ENCODE measurements at places on chromosomes 2 and 18.
A peak's percentile ranks its signal among the peaks of the same experiment; 100 is the strongest.

DNA sequence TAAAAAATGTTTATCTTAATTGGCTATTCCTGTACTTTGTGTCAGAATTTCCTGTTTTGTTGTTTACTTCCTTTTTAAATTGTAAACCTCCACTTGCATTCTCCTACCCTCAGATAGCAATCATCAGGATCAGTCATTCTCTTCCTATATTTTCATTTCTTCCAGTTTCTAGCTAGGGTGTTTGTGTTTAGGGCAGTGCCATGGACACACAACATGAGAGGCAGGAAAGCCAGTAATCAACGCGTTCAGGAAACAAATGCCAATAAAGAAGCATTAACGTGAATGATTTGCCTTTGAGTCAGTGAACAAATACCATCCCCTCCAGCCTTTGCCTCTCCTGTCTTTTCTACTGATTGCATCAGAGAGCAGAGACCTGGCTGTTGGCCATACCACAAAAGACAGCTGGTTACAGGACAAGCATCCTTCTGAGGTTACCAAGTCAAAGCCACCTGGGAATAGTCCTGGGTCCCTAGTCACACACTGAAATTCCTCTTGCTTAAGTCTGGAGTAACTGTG lies 56.7 kb upstream of the FHL2 start:
- no peak for DNase-seq

DNA sequence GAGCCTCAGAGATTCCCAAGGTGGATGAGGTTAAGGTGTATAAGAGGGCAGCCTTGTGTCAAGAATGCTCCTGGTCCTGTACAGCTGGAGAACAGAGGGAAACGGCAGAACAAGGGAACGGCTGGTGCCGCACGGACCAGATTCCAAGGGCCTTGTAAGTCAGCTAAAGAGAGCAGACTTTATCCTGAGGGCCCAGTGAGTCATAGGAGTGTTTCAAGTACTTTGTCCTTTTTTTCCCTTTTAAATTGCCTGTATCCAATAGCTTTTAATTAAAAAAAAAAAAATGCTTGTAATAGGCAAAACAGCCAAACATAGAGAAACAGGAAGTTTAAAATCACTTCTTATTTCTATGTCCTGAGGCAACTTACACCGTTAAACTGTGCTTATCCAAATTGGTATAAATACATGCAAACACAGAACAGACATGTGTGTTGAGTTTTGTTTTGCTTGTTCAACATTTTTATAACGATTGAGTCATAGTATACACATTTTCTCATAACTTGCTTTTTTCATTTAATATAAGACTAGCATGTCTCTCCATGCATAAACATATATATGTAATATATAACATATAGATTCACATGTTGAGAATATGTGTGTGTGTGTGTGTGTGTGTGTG lies 42.1 kb upstream of the EVA1A start:
- DNase-seq: no peak

DNA sequence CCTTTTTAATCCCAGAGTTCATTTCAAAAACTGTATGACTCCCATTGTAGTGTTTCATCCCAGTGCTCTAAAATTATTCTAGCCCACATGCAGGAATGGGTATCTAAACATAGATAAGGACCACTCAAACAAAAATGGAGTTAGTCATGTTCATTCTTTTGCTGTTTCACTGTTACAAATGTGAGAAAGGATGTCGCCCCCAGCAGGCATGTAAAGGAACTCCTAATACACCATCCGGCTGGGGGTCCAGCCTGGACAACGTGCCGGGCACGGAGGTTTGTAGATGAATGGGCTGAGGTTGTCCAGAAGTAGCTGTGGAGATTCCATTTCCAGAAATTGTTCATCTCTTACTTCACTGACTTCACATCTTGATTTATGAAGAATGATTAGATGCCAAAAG lies 101.9 kb upstream of the RAB12 start:
- DNase-seq: no peak

DNA sequence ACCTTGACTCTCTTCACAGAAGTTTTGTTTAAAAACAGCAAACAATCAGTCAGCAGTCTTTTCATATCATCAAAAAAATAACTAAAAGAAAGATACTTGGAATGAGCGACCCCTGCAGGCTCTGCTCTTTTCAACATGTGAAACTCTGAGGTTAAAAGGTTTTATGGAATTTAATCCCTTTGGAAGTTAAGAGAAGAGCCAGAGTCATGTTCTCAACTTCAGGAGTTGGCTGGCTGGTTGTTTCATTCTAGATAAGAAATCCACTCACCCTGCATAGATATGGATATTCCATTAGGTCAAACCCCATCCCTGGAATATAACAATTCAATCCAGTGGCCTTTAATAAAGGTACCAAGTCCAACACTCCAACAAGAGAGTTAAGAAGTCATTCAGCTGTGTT lies 115.6 kb upstream of the RMDN2 start:
- DNase-seq: peak; percentile 34

GRCh38 chr18:39523281-39523680 lies 1957.7 kb upstream of the CELF4 start:
- no peak for DNase-seq

- no peak for DNase-seq
Measured at GRCh38 chr18:48320639-48320945, 88.6 kb downstream of the ZBTB7C start.

DNA sequence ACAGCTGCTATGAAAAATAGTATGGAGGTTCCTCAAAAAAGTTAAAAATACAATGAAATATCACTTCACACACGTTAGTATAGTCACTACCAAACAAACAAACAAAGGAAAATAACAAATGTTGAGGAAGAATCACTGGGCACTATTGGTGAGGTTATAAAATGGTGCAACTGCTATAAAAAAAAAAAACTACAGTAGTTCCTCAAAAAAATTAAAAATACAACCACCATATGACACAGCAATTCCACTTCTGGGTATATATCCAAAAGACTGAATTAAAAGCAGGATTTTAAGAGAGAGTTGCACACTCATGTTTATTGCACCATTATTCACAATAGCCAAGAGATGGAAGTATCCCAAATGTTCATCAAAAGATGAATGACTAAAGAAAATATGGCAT lies 80.9 kb upstream of the POU3F3 start:
- no peak for DNase-seq

GRCh38 chr2:65366595-65367125 lies 65.7 kb downstream of the SPRED2 start:
- DNase-seq: peak; percentile 26

GRCh38 chr2:88071365-88071764 lies 3.7 kb downstream of the SMYD1 start:
- DNase-seq: no peak

- DNase-seq: no peak
Measured at GRCh38 chr2:64354857-64355680, 98.9 kb upstream of the LGALSL start.

DNA sequence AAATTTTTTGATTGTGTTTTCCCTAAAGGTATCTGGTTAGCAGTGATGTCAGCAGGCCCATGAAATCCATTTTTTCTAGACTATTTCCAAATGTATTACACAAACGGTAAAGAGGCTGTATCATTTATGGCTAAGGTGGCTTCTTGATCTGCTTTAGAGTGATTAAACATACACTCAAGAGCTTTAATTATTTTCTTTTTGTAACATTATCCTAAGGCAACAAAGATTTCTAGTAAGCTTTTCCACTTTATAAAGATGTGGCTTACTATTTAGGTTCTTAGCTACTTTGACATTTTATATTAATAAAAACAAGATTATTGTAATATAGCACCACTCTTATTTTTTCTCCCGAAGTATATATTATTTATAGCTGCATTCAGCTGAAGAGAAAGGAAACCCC lies 16.5 kb downstream of the MFF start:
- no peak for DNase-seq

- peak; percentile 9 for DNase-seq
Measured at GRCh38 chr2:127857265-127857808, 618 bp downstream of the POLR2D start.

GRCh38 chr18:48547531-48547981 lies 8.7 kb downstream of the CTIF start:
- no peak for DNase-seq

GRCh38 chr2:121034551-121034950 lies 250.5 kb downstream of the TFCP2L1 start:
- no peak for DNase-seq

- DNase-seq: no peak
Measured at GRCh38 chr18:54357082-54357659, 487 bp downstream of the STARD6 start.

DNA sequence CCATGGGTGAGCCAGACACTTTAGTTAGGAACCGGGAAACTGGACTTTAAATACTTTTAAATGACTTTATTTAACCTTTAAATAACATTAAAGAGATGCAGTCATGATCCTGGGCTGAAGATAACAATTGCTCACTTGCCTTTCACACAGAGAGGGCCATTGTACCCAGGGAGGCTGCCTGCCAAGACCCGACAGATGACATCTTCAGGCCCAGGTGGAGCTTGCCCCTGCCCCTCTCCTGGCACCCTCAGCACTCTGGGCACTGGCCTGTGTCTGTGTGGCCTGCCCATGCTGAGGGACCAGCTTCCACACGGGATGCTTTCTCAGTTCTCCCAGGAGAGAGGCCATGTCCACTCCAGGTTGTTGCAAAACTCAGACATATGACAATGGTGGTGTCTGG lies 216.4 kb upstream of the MYT1L start:
- no peak for DNase-seq

DNA sequence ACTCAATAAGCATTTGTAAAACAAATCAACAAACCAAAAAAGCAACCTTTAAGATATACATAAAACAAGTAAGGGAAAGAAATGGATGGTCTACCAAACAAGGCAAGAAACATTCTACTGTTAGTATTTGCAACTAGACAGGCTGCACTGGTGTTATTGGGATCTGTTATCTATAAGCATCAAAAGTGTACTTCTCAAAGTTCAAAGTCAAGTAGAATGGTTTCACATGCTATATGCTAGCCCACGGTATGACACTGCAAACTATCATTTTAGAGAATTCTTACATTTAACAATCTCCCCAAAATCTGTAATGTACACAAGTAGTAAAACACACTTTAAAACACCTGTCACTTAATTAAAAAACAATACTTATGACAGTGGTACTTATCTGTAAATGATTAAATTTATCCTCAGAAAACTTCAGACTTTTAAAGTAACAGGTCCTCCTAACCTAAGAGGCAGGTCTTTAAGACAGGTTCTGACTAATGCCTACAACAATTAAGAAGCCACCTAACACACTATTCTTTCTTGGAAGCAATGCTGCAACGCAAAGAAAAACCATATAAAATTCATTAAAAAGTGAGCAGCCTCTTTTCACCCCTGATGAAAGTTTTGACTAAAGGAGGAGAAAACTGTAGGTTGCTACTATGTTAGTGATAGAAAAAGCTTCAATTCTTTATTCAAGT lies 34.8 kb downstream of the SMAD2 start:
- no peak for DNase-seq

GRCh38 chr2:172596776-172597175 lies 40.9 kb downstream of the PDK1 start:
- no peak for DNase-seq

DNA sequence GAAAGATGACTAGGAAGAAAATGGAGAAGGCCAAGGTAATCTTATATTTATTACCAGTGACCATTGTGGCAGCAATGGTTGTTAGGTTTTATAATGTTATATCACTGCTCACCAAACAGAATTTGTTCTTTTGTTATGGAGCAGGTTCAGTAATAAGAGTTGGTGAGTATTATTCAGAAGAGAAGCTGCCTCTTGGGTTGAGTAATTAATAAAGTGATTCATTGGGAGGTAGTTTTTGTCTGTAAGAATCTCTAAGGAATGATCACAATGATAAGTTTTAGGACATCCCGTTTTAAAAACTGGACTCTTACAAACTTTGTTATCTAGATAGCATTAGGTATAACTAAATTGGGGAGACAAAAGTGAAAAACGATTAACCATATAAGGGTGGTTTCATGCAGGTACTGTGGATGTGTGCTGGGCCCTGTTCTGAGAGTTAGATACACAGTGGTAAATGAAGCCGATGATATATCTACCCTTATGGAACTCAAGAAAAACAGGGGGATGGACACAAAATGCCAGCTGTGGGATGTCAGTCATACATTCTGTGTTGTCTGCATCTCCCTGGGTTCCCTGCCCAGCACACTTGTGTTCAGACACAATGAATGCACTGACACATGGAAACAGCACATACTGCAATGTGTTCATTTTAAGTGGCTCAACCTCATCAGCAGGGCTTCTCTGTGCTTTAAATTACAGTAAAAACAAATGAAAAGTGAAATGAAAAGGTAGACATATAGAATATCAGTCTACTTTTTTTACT lies 7.5 kb downstream of the MAP4K4 start:
- no peak for DNase-seq

DNA sequence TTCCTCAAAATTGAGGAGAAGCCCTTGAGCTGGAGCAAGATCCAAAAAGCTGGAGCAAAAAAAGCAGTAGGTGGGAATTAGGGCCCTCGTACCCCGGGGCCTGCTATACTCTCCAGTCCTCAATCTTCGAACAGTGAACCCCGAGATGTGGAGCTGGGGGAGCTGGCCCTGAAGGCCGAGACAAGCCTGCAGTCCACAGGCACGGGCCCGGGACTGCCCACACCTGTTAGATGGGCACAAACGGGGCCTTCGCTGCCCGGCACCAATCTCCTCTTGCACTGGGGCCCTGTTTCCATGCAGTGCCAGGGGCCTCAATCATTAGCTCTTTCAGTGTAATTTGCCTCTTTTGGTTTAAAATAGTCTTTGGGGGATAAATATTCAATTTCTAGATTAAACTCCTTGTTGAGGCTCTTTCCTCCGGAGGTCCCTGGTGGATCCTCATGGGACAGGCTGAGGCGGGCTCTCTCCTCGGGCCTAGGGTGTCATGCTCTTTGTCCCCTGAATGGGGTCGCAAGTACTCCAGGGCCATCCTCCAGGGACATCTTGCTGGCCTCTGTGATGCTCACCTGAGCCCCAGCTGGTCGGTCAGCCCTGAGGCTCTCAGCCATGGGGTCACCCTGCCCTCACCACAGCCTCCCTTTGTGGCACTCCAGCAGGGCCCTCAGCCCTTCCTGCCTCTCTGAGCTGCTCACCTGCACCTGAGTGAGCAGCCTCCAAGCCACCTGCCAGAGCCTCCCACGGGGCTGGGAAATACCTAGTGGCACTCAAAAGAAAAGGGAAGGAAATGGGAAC lies 223.6 kb downstream of the ALPK2 start:
- DNase-seq: no peak

- no peak for DNase-seq
Measured at GRCh38 chr2:215528555-215528954, 92.7 kb upstream of the FN1 start.

GRCh38 chr2:49577041-49577440 lies 422.7 kb upstream of the FSHR start:
- DNase-seq: no peak

DNA sequence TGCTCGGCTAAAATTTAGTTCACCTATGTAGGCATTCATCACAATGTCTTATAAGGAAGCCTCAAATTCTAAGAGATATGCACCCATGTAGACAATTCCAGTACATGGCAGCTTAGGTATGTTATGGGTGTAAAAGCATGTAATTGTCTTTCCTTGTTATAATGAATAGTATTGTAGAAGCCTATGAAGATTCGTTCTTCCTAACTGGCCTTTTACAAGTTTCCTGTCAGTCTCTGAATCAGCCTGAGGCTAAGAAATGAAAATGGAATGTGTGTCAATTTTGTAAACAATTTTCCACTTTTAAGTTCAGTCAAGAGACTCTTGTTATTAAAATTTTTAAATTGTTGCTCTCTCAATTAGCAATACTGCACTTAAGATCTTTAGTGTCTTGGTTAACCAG lies 189.9 kb upstream of the GALNT5 start:
- DNase-seq: no peak

GRCh38 chr2:16400127-16400623 lies 265.5 kb downstream of the CYRIA start:
- DNase-seq: no peak

Data from CD4-positive, alpha-beta T cell treated with Interleukin-6 for 4 hours (primary cell).